Inflammatory macrophage (primary cell): ENCODE measurements at places on chromosomes 13 and 19.

DNA sequence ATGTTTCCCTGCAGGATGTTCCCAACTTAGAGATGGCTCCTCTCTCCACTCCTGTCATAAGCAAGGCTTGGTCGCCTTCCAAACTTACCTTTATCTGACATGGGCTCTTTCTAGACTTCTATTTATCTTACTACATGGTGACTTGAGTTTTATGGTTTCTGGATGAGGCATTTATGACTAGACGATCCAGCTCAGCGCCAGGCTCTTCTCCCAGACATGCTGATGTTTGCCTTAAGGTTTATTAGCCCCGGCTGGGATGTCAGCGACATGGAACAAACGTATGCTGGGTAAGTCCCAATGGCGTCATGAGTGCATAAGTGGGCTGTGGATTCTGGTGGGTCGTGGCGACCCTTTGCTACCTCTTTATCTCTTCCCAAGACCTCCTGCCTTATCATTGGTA, 39.8 kb upstream of the SLC15A1 start:
- no peak for DNase-seq

GRCh38 chr13:112926993-112927392, 42.0 kb upstream of the MCF2L start:
- DNase-seq, result no peak

DNA sequence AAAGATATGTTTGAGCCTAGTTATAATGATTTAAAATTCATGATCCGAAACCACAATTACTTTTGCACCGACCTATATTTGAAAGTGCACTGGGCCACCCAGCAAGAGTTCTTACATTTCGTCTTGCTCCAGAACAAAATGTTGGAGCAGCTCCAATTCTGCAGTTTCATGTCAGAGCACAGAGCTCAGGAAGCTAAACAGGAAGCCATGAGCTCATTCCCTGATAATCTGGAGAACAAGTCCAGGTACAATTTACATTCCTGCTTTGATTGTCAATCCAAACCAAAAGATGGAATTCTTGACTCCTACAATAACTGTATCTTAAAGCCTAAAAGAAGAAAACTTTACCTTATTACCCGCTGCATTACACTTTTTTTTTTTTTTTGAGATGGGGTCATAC, 131.8 kb downstream of the KCTD12 start:
- DNase-seq, result no peak

DNA sequence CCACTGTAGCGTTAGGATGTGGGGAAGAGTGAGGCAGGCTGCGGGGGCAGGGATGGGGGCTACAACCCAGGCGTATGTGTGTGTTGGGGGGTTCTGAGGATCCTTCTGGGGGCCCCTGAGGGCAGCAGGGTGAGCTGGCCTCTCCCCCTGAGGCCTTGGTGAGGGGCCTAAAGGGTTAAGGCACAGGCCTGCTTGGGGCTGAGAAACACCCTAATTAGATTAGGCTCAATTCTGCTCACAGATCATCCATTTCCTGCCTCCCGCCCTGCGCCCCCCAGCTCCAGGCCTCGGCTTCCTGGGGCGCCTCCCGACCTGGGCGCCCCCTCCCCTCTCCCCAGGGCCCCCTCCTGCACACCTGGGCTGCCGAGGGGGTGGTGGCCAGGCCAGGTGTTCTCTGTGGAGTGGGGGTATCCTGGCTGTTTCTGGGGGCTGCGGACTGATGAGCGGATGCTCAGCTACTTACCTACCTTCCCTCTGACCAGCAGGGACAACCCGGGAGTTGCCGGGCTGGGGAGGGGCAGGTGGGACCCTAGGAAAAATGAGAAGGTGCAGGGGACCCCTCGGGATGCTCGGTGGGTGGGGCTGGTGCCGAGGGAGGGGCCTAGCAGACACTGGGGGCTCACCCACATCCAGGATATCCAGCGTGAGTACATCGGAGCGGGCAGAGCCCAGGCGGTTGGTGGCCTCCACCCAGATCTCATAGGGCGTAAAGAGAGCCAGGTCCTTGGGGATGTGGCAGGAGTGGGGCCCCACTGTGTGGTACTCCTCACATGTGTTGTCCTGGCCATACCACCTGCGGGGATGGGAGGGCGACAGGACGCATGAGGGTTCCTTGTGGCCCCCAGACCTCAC, 8.6 kb downstream of the CRLF1 start:
- DNase-seq, result no peak

GRCh38 chr19:1451916-1452801, 2.2 kb downstream of the APC2 start:
- no peak for DNase-seq

DNA sequence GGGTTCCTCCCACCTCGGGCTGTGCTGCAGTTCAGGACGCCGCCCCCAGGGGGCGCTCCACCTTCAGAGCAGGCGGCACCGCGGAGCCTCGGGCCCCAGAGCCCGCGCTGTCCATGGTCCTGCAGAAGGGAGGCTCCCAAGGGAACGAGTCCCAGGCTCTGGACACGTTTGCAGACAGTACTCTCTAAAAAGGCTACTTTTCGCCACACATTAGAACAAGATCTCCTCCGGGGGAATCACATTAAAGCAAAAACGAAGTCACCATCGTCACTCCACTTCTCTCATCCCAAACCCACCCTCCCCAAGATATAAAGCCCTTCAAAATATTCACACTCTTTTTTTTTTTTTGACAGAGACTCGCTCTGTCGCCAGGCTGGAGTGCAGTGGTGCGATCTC, 4.6 kb upstream of the SIGLEC10 start:
- DNase-seq, result peak; percentile 92

- DNase-seq, result no peak
These were observed at the start of gene CILP2 for GRCh38 chr19:19538061-19538784. TSS of gene CILP2 (plus strand) at chr19:19538265. CDS start at chr19:19538350, 85 bp downstream.

DNA sequence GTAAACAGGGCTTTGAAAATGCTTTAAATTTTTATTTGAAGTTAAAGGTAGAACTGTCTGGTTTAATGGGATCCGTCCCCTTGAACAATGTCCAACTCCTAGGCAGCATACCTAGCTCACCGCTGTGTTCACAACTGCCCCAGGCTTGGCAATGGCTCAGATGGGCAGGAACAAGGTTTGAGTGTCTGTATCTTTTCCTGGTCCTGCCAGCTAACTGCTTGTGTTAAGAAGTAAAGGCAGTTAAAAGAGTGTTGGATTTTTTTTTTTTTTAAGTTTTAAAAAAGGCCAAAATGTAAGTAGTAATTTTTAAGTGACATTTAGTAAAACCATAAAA, 66.7 kb upstream of the FNDC3A start:
- no peak for DNase-seq

DNA sequence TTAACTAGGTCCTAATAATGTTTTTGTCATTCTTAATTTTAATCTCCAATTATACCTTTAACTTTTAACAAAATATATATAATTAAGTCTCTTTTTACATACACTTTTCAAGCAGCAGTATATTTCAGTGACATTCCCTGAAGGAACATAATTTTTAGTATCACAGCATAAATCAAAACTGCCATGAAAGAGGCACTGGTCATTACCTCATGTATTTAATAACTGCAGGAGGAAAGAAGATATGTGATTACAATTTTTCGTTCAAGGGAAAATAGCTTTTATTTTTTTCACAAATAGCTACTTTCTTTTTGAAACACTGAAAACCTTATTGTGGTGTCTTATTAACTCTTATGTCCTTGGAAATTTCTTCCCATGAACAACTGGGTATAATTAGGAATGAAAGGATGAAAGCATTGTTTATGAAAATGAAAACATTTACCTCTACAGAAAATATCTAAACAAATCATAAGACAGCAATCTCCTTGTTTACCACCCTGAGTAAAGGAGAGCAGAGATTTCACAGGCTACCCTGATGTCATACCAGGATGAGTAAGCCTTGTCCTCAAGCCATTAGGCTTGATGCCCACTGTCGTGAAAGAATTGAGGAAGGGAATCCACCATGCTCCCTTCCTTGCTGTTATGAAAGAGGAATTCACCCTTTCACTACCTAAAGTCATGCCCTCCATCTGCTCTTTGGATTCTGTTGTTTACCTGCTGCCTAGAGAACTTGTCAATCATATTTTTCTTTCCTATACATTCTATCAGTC, 877.2 kb upstream of the PCDH20 start:
- DNase-seq, result no peak

DNA sequence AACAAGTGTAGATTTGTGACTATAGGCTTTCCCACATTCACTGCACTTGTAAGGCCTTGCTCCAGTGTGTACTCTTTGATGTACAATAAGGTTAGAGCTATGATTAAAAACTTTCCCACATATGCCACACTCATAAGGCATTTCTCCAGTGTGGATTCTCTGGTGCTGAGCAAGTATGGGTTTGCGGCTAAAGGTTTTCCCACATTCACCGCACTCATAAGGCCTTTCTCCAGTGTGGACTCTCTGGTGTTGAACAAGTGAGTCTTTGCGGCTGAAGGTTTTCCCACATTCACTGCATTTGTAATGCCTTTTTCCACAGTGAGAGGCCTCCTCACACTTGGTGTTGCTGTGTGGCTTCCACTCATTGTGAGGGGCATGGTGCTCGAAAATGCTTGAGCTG, 3.7 kb downstream of the ZNF772 start:
- no peak for DNase-seq

DNA sequence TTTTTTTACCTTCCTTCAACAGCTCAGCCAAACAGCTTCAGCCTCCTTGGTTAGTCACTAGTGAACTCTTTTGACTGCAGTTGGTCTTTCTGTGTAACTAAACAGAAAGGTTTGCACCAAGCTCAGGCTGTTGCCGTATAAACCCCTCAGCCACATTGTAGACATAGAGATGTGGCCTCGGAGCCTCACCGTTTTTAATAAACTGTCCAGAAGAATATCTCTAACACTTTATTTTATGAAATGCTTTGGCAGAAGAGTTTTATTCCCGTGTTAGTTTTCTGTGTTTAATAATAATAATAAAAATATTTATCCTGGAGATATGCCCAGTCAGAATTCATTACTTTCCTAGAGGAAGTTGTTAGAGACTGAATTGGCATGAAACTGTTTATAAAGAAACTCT, 171.7 kb upstream of the MAB21L1 start:
- DNase-seq, result no peak

- DNase-seq, result no peak
These were observed 421 bp downstream of the TNPO2 start for GRCh38 chr19:12723381-12723640.

GRCh38 chr13:28581451-28581850, 77.5 kb upstream of the POMP start:
- DNase-seq, result no peak

GRCh38 chr13:66847541-66847940, 382.6 kb downstream of the PCDH9 start:
- no peak for DNase-seq

DNA sequence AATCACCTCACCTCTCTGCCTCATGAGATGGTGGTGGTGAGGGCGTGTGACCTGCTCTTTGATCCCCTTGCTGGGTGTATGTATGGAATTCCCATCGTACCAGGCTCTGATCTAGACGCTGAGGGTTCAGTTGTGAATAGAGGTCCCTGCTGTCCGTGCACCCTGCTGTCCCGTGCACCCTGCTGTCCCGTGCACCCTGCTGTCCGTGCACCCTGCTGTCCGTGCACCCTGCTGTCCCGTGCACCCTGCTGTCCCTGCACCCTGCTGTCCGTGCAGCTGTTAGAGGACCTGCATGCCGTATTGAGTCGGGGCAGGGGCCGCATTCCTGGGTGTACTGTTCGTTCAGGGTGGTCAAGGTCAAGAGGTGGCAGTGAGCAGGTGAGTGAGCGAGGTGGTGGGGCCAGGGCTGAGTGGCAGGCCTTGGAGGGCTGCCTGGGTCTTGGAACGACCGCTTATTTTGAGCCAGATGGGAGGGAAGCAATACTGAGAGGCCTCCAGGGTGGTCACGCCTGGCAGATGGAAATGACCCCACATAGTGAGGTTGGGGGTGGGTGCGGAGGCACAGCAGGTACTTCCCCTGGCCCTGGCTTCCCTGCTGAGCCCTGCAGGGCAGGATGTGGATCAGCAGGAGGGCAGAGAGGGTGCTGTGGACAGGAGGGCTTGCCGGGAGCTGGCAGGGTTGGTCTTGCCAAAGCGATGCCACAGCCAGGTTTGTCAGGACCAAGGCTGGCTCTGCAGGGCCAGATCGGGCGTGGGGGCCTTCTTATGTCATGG, 4.6 kb upstream of the EPN1 start:
- DNase-seq, result no peak

DNA sequence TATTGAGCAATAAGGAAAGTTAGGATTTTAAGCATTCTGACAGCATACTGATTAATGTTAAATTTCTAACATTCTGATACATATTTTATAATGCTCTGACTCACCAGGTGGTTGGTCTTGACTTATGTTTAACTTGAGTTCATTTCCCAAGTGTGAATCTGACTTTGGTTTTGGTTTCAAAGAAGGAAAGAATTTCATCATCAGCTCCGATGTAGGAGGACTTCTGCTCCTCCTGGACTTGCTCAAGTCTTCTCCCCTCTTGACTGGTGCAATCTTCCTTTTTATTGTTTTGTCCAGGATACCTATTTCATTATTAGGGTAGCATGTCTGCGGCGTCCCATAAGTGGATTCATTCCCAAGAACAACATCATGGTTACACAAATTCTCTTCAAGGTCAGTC, 141.3 kb downstream of the RNF17 start:
- peak; percentile 69 for DNase-seq

DNA sequence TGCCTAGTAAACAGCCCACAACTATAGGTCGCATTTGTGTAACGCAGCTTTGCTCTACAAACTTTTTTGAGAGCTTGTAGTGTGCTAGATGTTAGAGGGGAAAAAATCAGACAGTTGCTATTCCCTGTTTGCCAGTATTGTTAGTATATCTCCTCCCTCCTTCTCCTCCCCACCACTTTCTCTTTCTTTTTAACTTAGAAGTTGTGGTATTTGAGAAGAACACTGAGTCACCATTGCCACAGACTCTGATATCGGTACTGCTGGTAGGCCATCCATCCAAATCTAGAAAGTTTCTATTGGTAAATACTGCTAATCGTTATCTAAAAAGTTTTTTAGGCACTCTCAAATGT, 666 bp downstream of the POMP start:
- DNase-seq, result peak; percentile 27

GRCh38 chr13:61277586-61278276, 137.9 kb downstream of the PCDH20 start:
- no peak for DNase-seq

DNA sequence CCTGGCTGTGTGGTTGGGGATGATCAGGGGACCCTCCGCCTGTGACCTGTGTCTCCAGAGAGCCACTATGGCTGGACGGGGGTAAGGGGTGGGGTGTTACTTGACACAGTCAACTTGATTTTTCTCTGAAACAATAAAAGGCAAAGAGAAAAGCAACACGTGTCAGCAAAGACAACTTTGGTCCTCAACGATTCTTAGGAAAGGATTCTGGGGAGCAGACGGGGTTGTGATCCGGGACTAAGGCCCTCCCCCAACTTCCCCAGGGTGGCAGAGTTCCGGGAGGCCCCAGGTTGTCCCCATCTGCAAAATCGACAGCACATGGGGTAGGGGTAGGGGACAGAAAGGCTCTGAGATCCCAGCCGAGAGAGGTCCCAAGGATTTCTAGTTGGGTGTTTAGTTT, 46.2 kb downstream of the COLGALT1 start:
- DNase-seq, result no peak

DNA sequence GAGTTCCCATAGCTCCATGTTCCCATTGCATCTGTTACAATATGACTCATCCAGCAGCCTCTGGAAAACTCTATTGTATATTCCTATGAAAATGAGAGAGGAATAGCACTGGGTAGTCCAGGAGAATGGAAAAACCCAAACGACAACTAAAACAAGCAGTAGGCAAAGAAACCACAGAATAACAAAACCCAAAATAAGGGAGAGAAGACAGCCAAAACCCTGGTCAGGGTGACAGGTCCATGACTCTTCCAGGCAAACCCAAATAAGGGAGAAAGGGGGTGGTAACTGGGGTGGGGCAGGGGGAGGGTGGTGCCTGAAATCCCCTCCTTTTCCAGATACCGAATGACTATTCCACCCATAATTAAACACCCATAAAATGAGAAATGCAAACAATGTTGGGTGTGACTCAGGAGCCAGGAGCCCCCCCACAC, 4.0 kb upstream of the ZNF8 start:
- DNase-seq, result no peak

GRCh38 chr19:57708641-57709361, at the start of gene ZNF154:
TSS of gene ZNF154 (minus strand) at chr19:57709204. CDS start at chr19:57708971, 233 bp downstream.
- DNase-seq, result no peak
